Ovary (tissue), 10 donors: ENCODE measurements at places on chromosomes 1 and 21. TPM values are rescaled to one million over a fixed set of nuclear protein-coding genes. Genes with fewer than 3 reads are reported as not detected.
A peak's percentile ranks its signal among the peaks of the same experiment; 100 is the strongest.

- DNase-seq = no peak
- H3K4me1 ChIP-seq = no peaks in the 10 kb centered on the region
- no peaks in the 10 kb centered on the region for H3K27me3 ChIP-seq
- H3K27ac ChIP-seq = no peak overlapping the region
- H3K36me3 ChIP-seq = no peaks in the 10 kb centered on the region
These were observed 22.9 kb upstream of the NDC1 start for GRCh38 chr1:53860967-53861411.

- H3K27me3 ChIP-seq = no peaks in the 10 kb centered on the region
- peak within 1 kb of the TSS; percentile 95 for H3K27ac ChIP-seq
- DNase-seq = peak; percentile 91
These were observed at the start of gene TSNAX for GRCh38 chr1:231528172-231529029. Gene TSNAX, plus strand, starts transcription at chr1:231528669. Its CDS starts 142 bp downstream, at chr1:231528811.

DNA sequence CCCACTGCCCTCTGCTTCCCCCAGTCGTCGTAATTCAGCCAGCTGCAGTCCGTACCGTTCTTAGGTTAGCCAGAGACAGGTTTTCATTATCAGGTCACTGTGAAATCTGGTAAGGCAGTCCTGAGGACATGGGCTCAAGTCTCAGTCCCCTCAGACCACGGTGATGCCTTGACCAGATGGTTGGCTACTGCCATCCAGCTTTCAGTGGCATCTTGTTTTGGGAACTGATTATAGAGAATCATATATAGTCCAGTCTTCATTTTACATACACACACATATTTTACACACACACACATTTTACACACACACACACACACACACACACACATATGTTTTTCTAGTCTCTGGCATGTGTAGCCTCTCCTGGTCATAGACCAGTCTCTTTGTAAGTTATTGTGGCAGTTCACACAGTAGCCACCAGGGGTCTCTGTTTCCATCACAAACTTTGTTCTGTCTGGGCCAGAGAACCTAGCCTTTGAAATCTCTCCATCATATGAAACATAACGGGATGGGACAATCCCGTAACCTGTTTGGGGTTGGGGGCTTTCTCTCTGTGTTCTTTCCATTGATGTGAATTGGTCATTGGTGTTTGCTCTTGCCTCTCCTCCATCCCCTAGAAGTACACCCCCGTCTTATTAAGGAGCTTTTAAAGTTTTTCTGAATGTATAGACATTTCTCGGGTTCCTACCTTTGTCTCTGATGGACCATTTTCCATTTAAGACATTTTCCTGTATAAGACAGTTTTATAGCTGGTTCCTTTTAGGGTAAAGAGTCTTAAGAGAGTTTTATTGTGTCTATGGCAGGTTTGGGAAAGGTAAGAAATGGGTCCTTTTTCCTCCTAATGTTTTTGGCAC, 8.4 kb upstream of the IKBKE start:
- DNase-seq = no peak
- H3K27ac ChIP-seq = no peak overlapping the region
- no peaks in the 10 kb centered on the region for H3K27me3 ChIP-seq
- H3K36me3 ChIP-seq = no peaks in the 10 kb centered on the region

GRCh38 chr1:45266151-45266801, 59.9 kb upstream of the ZSWIM5 start:
- peak overlapping the region; percentile 71 for H3K27ac ChIP-seq
- no peak overlapping the region for H3K4me3 ChIP-seq
- peaks cover 8% of the 10 kb centered on the region for H3K4me1 ChIP-seq
- peak; percentile 88 for DNase-seq

- H3K27me3 ChIP-seq = peaks cover 2% of the 10 kb centered on the region
- no peaks in the 10 kb centered on the region for H3K36me3 ChIP-seq
- DNase-seq = no peak
- H3K4me1 ChIP-seq = no peaks in the 10 kb centered on the region
- H3K27ac ChIP-seq = no peak overlapping the region
- H3K4me3 ChIP-seq = no peak overlapping the region
These were observed 7.7 kb upstream of the DMBX1 start for GRCh38 chr1:46481961-46482360.

DNA sequence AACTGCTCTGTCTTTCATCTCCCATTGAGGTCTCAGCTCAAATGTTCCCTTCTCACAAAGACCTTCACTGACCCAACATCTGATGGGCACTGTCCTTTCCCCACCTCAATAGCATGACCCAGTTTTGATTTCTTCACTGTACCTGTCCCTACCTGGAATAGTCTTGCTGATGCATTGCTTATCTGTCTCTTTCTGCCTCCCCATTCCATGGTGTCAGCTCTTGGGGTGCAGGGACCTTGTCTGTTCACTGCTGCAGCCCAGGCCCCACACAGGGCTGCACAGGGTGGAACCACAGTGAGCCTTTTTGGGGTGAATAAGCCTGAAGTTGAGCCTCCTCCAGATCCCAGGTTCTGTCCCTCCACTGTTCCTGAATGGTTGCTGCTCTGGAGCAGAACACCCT, 414.9 kb downstream of the PTPRU start:
- H3K4me3 ChIP-seq = no peak overlapping the region
- DNase-seq = no peak
- H3K36me3 ChIP-seq = no peaks in the 10 kb centered on the region
- no peaks in the 10 kb centered on the region for H3K4me1 ChIP-seq
- H3K27ac ChIP-seq = no peak overlapping the region
- H3K27me3 ChIP-seq = no peaks in the 10 kb centered on the region

DNA sequence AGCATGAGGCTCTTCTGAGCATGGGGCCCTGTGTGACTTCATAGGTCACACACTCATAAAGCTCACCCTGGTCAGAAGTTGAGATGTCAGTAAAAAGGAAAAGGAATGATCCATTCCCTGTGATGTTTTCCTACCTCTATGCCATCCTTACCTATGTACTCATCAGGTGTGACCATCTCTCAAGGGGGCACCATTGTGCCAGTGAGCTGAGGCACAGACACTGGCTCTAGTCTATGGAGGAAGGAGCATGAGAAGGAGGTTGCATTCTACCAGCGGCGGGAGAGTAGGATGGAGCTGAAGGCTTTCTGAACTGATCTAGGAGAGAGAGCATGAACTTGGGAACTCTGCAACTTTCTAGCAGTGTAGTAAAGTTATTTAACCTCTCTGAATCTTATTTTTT, 65.8 kb upstream of the RGL1 start:
- H3K27ac ChIP-seq = no peak overlapping the region
- DNase-seq = no peak
- H3K4me3 ChIP-seq = no peak overlapping the region

- H3K4me3 ChIP-seq = no peak within 1 kb of the TSS
- H3K4me1 ChIP-seq = peaks cover 12% of the 10 kb centered on the region
- no peak within 1 kb of the TSS for H3K27ac ChIP-seq
- no peaks in the 10 kb centered on the region for H3K27me3 ChIP-seq
- H3K36me3 ChIP-seq = no peaks in the 10 kb centered on the region
These were observed at the start of gene LCK for GRCh38 chr1:32250893-32251716. Gene LCK, plus strand, starts transcription at chr1:32251265. Its CDS starts 23,065 bp downstream, at chr1:32274330.

- no peaks in the 10 kb centered on the region for H3K36me3 ChIP-seq
- no peak overlapping the region for H3K4me3 ChIP-seq
- peaks cover 1% of the 10 kb centered on the region for H3K4me1 ChIP-seq
- no peaks in the 10 kb centered on the region for H3K27me3 ChIP-seq
- H3K27ac ChIP-seq = no peak overlapping the region
These were observed 25.2 kb downstream of the RC3H1 start for GRCh38 chr1:173996995-173997394.

GRCh38 chr21:42560517-42561179, 47.0 kb downstream of the SLC37A1 start:
- no peaks in the 10 kb centered on the region for H3K4me1 ChIP-seq
- H3K36me3 ChIP-seq = peaks cover 2% of the 10 kb centered on the region
- no peak overlapping the region for H3K4me3 ChIP-seq
- H3K27ac ChIP-seq = no peak overlapping the region
- H3K27me3 ChIP-seq = no peaks in the 10 kb centered on the region

- DNase-seq = no peak
- H3K4me1 ChIP-seq = no peaks in the 10 kb centered on the region
- H3K4me3 ChIP-seq = no peak overlapping the region
- no peaks in the 10 kb centered on the region for H3K36me3 ChIP-seq
- no peaks in the 10 kb centered on the region for H3K27me3 ChIP-seq
- no peak overlapping the region for H3K27ac ChIP-seq
These were observed 26.3 kb downstream of the ADAMTS1 start for GRCh38 chr21:26818906-26819305.

GRCh38 chr1:157870490-157870889, 28.9 kb upstream of the CD5L start:
- no peak overlapping the region for H3K4me3 ChIP-seq
- no peaks in the 10 kb centered on the region for H3K27me3 ChIP-seq
- H3K4me1 ChIP-seq = no peaks in the 10 kb centered on the region
- no peak overlapping the region for H3K27ac ChIP-seq

- H3K36me3 ChIP-seq = no peaks in the 10 kb centered on the region
- DNase-seq = no peak
- H3K27me3 ChIP-seq = no peaks in the 10 kb centered on the region
- no peak overlapping the region for H3K4me3 ChIP-seq
These were observed 76.0 kb upstream of the C1orf174 start for GRCh38 chr1:3975903-3976630.

DNA sequence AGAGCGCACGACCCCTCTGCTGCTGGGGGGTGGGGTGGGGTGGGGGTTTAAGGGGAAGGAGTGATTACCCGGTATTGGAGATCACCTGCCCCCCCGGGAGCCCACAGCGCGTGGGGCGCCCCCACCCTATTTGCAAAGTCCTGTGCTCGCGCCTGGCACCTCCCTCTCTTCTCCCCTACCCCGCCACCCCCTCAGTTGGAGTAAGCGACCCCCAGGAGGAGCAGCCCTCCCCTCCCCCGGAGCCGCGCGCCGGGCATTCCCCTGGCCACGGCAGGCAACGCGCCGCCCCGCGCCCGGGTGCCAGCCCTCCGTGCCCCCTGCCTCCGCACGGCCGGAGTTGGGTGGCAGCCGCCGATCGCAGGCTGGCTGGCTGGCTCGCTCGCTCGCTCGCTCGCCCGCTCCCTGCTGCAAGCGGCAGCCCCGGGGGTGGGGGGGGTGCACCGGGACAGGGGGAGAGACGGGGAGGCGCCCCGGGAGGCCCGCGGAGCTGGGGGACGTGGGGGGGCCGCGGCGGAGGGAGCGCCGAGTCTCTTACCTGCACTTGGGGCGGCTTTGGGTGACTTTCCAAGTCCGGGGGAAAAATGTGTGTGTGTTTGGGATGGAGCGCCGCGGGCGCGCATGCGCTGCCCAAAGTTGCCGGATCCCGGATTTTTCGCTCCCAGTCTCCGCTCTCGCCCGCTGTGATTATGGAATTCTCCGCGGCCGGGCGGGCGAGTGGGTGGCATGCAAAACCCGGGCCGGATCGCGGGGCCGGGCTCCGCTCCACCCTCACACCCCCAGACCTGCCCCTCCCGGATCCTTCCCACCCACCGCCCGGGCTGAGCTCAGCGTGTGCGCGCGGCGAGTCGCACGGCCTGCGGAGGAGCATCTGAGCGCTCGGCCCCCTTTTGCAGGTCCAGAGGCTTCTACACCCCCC, at the start of gene CASZ1:
Gene CASZ1 (minus strand): TSS at position 618 of the 916 bp plus-strand sequence. CDS start 102,757 bp downstream, outside the sequence.
- peak; percentile 41 for DNase-seq
- H3K4me1 ChIP-seq = peaks cover 10% of the 10 kb centered on the region
- H3K36me3 ChIP-seq = no peaks in the 10 kb centered on the region
- no peak within 1 kb of the TSS for H3K27ac ChIP-seq

- H3K4me3 ChIP-seq = no peak overlapping the region
- H3K36me3 ChIP-seq = no peaks in the 10 kb centered on the region
- H3K27me3 ChIP-seq = no peaks in the 10 kb centered on the region
These were observed 135.7 kb upstream of the ZC3H12A start for GRCh38 chr1:37338658-37339057.

GRCh38 chr21:39064325-39065012, 118.8 kb downstream of the PSMG1 start:
- no peaks in the 10 kb centered on the region for H3K4me1 ChIP-seq
- H3K4me3 ChIP-seq = no peak overlapping the region
- no peaks in the 10 kb centered on the region for H3K27me3 ChIP-seq
- H3K27ac ChIP-seq = no peak overlapping the region

GRCh38 chr1:206847337-206847834, 18.0 kb upstream of the IL20 start:
- H3K27ac ChIP-seq = no peak overlapping the region
- no peaks in the 10 kb centered on the region for H3K36me3 ChIP-seq
- H3K27me3 ChIP-seq = no peaks in the 10 kb centered on the region
- DNase-seq = no peak
- H3K4me1 ChIP-seq = no peaks in the 10 kb centered on the region
- no peak overlapping the region for H3K4me3 ChIP-seq

DNA sequence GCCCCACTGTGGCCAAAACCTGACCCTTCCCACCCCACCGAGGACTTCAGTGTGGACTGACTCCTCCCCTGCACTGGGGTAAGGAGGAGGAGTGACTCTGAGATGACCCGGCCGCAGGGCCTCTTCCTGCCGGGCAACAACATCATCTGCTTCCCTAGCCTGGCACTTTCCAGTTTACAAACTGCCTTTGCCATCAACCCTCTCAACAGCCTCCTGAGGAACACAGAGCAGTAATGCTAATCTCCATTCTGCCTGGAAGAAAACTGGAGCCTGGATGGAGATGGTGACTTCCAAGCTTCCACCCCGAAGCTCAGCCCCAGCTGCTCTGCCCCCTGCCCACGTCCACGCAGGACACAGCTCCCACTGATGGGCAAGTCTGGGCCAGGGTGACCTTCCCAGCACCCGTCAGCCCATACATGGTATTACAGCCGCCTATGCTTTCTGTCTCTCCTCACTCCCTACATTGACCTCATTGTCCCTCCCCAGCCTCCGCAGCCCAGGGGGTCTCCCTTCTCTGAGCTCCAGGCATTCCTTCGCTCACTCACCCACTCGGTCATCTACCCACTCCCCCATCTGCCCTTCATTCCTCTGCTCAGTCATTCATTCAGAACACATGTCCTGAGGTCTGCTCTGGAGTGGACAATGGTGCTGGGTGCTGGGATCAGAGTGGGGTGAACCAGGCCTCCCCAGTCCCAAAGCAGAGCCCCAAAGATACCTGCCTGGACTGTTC, 34.2 kb downstream of the RAP1GAP start:
- no peak for DNase-seq
- H3K27me3 ChIP-seq = no peaks in the 10 kb centered on the region
- H3K4me3 ChIP-seq = no peak overlapping the region

DNA sequence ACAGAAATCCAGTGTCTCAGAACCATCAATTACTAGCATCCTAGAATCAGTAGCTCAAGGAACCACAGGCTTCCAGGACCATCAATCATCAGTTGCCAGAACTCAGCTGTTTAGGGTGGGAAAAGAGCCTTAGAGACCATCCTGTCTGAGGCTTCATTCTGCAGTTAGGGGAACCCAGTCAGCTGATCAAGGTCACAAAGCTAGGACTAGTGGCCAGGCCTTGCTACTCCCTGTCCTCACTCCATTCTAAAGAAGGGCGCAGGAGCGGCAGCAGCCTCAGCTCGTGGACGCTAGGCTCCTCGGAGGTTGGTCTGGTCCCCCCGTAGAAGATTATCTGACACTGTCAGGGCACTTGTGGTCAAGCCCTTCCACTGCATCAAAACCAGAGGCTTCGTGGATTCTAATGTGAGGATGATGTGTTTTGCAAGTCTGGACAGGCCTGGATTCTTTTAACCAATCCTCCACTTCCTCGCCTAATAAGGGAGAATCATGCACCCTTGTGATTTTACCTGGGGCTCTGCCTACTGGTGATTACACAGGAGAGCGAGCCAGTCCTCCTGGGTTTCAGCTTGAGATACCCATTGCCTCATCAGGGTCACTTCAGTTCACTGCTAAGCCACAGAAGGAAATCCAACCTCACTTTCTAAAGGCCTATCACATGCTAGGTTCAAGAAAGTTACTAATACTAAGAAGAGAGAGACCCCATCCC, 41.7 kb upstream of the IFFO2 start:
- DNase-seq = no peak
- H3K27ac ChIP-seq = no peak overlapping the region
- H3K4me1 ChIP-seq = no peaks in the 10 kb centered on the region
- no peaks in the 10 kb centered on the region for H3K27me3 ChIP-seq
- no peak overlapping the region for H3K4me3 ChIP-seq

SPRR4 gene
- not detected for polyA plus RNA-seq

HLX gene
- polyA plus RNA-seq = 3.5 TPM

ZNF648 gene
- polyA plus RNA-seq = 0.12 TPM

FCGR1A gene
- polyA plus RNA-seq = 2.9 TPM

BARHL2 gene
- polyA plus RNA-seq = not detected

KCNN3 gene
- 6.1 TPM for polyA plus RNA-seq

THRAP3 gene
- 109 TPM for polyA plus RNA-seq

GUCA2B gene
- polyA plus RNA-seq = not detected
